ENCODE measurements at places on chromosomes 11 and 22.
A peak's percentile ranks its signal among the peaks of the same experiment; 100 is the strongest.

GRCh38 chr11:88553204-88553603 is 215.7 kb upstream of the CTSC start:
- no peak overlapping the region for H3K4me3 ChIP-seq
- no peak for DNase-seq
- no peaks in the 10 kb centered on the region for H3K27me3 ChIP-seq
- H3K27ac ChIP-seq: no peak overlapping the region
- H3K4me1 ChIP-seq: no peaks in the 10 kb centered on the region

DNA sequence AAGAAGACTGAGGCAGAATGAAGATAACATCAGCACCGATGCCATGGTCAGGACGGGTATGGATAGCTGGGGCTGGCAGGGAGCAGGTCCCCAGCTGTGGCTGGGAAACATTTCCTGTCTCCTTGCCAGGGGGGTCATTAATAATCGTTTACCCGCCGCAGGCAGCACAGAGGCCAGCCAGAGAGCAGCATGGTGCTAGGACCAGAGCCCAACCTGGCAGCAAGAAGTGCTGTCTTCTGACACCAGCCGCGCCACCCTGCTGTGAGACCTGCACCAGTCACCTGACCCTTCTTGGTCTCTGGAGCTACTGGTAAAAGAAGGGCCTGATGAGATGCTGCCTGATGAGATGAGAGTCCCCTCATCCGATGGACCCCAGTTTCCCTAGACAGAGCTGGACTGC is 36.3 kb downstream of the PDE2A start:
- H3K27ac ChIP-seq: no peak overlapping the region
- H3K36me3 ChIP-seq: no peaks in the 10 kb centered on the region
- H3K4me1 ChIP-seq: peaks cover 13% of the 10 kb centered on the region
- H3K27me3 ChIP-seq: peaks cover 37% of the 10 kb centered on the region
- no peak for DNase-seq

GRCh38 chr11:87019613-87020271 is 18.0 kb upstream of the TMEM135 start:
- no peak for DNase-seq
- H3K27ac ChIP-seq: no peak overlapping the region
- no peaks in the 10 kb centered on the region for H3K27me3 ChIP-seq
- no peaks in the 10 kb centered on the region for H3K36me3 ChIP-seq
- no peaks in the 10 kb centered on the region for H3K4me1 ChIP-seq
- H3K4me3 ChIP-seq: no peak overlapping the region

DNA sequence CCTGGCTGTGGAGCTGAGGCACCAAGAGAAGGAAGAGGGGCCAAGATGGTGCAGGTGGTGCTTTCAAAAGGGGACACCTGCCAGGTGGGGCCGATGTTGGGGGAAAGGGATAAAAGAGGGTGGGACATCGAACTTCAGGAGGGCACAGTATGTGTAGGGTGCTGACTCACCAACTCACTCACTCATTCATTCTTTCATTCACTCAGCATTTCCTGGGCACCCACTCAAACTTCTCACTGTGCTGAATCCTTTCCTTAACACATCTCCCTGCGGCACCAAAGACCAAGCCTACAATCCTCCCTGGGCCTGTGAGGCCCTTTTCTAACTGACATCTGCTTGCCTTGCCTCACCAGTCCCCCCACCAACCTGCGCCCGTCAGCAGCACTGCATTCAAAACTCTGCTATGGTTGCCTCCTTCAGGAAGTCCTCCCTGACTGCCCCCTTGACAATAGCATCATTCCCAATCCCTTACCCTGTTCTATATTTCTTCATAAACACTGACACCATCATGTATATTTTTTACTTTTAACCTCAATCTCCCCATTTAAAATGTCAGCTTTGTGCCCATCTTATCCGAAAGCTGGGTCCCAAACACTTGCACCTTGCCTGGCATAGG is 246.6 kb downstream of the MN1 start:
- no peak for DNase-seq
- H3K27me3 ChIP-seq: no peaks in the 10 kb centered on the region
- no peaks in the 10 kb centered on the region for H3K36me3 ChIP-seq
- H3K4me3 ChIP-seq: no peak overlapping the region
- no peak overlapping the region for H3K27ac ChIP-seq

- H3K4me3 ChIP-seq: no peak overlapping the region
- H3K4me1 ChIP-seq: no peaks in the 10 kb centered on the region
- H3K27me3 ChIP-seq: no peaks in the 10 kb centered on the region
- no peak for DNase-seq
- H3K27ac ChIP-seq: no peak overlapping the region
Observed at GRCh38 chr11:87076260-87076783, 38.6 kb downstream of the TMEM135 start.

GRCh38 chr22:42287174-42287890 is 16.9 kb upstream of the TCF20 start:
- no peaks in the 10 kb centered on the region for H3K27me3 ChIP-seq
- peaks cover 12% of the 10 kb centered on the region for H3K4me1 ChIP-seq
- H3K4me3 ChIP-seq: no peak overlapping the region

- peaks cover 24% of the 10 kb centered on the region for H3K36me3 ChIP-seq
- H3K27ac ChIP-seq: peak overlapping the region; percentile 86
- H3K4me3 ChIP-seq: peak overlapping the region; percentile 75
- peaks cover 27% of the 10 kb centered on the region for H3K4me1 ChIP-seq
- no peak for DNase-seq
Observed at GRCh38 chr22:37848587-37849088, 581 bp upstream of the EIF3L start.

- no peak overlapping the region for H3K27ac ChIP-seq
- no peaks in the 10 kb centered on the region for H3K4me1 ChIP-seq
- DNase-seq: no peak
- H3K36me3 ChIP-seq: no peaks in the 10 kb centered on the region
- H3K27me3 ChIP-seq: no peaks in the 10 kb centered on the region
Observed at GRCh38 chr11:133889893-133890292, 44.6 kb upstream of the SPATA19 start.

DNA sequence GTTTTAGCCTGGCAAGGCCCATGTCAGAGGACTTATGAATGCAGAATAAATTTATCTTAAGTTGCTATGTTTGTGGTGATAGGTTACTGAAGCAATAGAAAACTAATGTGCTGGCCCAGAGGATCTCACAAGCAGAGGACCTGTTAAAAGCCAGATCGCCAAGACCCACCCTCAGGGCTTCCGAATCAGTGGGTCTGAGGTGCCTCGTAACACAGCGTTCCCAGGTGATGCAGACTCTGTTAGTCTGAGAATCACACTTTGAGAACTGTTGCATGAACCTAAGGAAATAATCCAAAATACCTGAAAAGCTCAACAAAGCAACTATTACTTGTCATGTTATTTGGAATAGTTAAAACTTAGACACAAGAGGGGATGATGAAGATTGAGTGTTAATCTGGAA is 6.7 kb upstream of the SCARF2 start:
- no peaks in the 10 kb centered on the region for H3K27me3 ChIP-seq
- no peak overlapping the region for H3K4me3 ChIP-seq
- no peak for DNase-seq
- H3K4me1 ChIP-seq: no peaks in the 10 kb centered on the region
- peaks cover 25% of the 10 kb centered on the region for H3K36me3 ChIP-seq
- no peak overlapping the region for H3K27ac ChIP-seq

DNA sequence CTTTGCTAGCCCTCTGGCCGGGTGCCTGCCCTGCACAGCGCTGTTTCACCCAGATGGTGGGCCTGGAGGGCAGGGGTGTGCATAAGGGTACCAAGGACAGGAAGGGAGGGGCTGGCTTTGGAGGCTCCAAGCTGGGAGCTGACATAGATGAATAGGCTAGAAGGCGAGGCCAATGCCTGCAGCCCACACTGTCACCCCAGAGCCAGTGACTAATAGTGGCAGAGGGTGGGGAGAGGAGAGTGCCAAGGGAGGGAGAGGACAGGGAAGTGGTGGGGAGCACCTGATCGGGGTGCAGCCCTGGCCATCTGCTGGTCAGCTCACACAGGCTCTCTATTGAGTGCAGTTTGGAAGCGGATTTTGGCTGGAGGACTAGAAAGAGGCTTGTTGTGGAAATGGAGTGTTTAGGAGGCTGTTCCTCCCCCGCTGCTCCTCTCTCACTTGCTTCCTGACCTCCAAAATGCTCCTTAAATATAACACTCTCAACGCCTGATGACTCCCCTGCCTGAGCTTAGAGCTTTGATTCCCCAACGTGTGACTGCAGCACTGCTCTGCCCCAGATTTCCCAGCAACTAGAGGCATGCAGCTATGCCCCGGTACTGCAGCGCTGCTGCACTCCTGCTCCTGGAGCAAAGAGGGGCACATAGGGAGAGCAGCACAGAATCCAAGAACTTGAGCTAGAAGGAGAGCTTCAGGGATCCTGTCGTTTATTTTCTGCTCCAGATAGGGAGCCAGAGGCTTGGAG is 89.2 kb downstream of the GRAMD1B start:
- no peak overlapping the region for H3K4me3 ChIP-seq
- no peak overlapping the region for H3K27ac ChIP-seq
- H3K27me3 ChIP-seq: peaks cover 12% of the 10 kb centered on the region
- DNase-seq: no peak

GRCh38 chr11:124551189-124551588 is 7.7 kb upstream of the OR8B12 start:
- H3K27ac ChIP-seq: no peak overlapping the region
- no peaks in the 10 kb centered on the region for H3K27me3 ChIP-seq

DNA sequence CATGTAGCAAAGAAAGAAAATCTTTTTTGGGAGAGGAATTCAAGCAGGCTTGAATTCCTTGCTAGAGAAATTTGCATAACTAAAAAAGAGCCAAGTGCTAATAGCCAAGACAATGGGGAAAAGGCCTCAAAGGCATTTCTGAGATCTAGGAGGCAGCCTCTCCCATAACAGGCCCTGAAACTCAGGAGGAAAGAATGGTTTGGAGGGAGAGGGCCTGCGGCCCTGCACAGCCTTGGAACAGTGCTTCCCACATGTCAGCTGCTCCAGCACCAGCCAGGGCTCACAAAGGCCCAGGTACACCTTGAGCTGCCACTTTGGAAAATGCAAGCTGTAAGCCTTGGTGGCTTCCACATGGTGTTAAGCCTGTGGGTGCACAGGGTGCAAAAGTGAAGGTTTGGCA is 55.5 kb upstream of the TSPAN18 start:
- H3K4me3 ChIP-seq: no peak overlapping the region
- H3K27ac ChIP-seq: no peak overlapping the region
- no peaks in the 10 kb centered on the region for H3K27me3 ChIP-seq
- no peaks in the 10 kb centered on the region for H3K4me1 ChIP-seq
- DNase-seq: no peak

DNA sequence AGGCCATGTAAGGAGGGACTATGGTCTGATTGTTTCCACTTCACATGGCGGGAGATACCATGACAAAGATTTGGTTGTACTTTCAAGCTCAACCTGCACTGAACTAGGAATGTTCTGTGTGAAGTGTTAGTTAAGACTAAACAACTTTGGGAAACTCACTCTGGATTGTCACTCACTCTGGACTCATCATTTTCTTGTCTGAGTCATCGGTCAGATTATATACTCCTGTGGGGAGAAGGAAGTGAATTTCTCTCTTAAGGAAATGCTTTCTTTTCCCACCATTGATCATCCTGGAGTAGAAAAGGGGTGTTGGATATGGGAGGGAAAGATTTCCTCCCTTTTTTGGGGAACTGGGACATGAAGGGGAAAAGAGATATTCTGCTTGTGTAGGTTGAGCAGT is 26.9 kb upstream of the CAT start:
- no peak for DNase-seq
- no peak overlapping the region for H3K4me3 ChIP-seq
- H3K4me1 ChIP-seq: no peaks in the 10 kb centered on the region
- H3K27ac ChIP-seq: no peak overlapping the region

DNA sequence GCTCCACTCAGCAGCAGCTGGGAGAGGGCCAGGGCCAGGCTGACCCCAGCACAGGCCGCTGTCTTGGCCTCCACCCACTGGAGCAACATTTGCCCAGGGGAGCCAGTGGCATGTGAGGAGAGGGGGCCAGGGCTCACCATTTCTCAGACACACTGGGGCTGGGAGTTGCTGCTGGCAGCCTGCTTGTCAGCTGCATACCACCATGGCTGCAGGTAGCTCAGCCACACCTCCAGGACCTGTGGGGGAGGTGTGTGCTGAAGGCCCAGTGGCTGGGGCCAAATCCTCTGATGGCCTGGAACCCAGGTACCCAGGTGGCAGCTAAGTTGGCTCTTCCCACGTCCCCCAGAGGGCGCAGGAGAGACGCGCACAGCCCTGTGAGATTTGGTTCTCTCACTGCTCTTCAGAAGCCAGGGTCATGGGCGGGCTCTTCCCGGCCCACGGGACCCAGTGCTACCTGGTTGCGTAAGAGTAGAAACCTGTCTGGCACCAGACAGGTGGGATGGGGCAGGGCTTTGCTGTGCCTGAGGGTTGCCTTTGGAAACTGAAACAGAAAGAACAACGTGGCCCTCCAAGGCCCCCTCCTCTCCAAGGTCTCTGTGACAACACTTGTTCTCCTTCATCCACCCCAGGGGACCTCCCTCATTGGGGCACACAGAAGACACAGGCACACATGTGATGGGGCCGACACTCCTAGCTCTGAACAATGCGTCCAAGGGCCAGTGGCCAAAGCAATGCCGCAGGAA is 98.8 kb downstream of the MED15 start:
- DNase-seq: no peak
- H3K27me3 ChIP-seq: peaks cover 19% of the 10 kb centered on the region
- H3K4me1 ChIP-seq: no peaks in the 10 kb centered on the region
- H3K4me3 ChIP-seq: no peak overlapping the region
- H3K27ac ChIP-seq: no peak overlapping the region

DNA sequence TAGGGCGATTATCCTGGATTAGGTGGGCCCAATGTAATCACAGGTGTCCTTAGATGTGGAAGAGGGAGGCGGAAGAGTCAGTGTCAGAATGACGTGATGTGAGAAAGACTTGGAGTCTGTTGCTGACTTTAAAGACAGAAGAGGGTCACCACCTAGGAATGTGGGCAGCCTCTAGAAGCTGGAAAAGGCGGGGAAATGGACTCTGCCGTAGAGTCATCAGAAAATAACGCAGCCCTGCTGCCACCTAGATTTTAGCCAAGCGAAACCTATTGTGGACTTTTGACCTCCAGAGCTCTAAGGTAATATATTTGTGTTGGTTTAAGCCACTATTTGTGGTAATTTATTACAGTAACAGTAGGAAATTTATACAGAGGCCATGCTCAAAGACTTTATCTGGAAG is 4.8 kb downstream of the DDX10 start:
- no peak overlapping the region for H3K27ac ChIP-seq
- DNase-seq: no peak
- no peak overlapping the region for H3K4me3 ChIP-seq
- H3K36me3 ChIP-seq: no peaks in the 10 kb centered on the region
- no peaks in the 10 kb centered on the region for H3K27me3 ChIP-seq
- peaks cover 15% of the 10 kb centered on the region for H3K4me1 ChIP-seq

GRCh38 chr11:64331569-64332371 is 8.2 kb upstream of the CCDC88B start:
- no peaks in the 10 kb centered on the region for H3K27me3 ChIP-seq
- H3K36me3 ChIP-seq: no peaks in the 10 kb centered on the region
- H3K27ac ChIP-seq: no peak overlapping the region
- no peak overlapping the region for H3K4me3 ChIP-seq
- no peak for DNase-seq
